Psoas muscle (tissue), 8 donors: ENCODE measurements at places on chromosomes 5 and 9. TPM values are rescaled to one million over a fixed set of nuclear protein-coding genes. Genes with fewer than 3 reads are reported as not detected.
A peak's percentile ranks its signal among the peaks of the same experiment; 100 is the strongest.

- H3K27me3 ChIP-seq = no peaks in the 10 kb centered on the region
- H3K4me1 ChIP-seq = no peaks in the 10 kb centered on the region
- peaks cover 42% of the 10 kb centered on the region for H3K36me3 ChIP-seq
- no peak overlapping the region for H3K4me3 ChIP-seq
Measured at GRCh38 chr9:3263698-3264097, 262.1 kb downstream of the RFX3 start.

- DNase-seq = no peak
- no peaks in the 10 kb centered on the region for H3K36me3 ChIP-seq
- H3K27ac ChIP-seq = no peak overlapping the region
- no peaks in the 10 kb centered on the region for H3K27me3 ChIP-seq
Measured at GRCh38 chr5:15539951-15540350, 40.0 kb downstream of the FBXL7 start.

DNA sequence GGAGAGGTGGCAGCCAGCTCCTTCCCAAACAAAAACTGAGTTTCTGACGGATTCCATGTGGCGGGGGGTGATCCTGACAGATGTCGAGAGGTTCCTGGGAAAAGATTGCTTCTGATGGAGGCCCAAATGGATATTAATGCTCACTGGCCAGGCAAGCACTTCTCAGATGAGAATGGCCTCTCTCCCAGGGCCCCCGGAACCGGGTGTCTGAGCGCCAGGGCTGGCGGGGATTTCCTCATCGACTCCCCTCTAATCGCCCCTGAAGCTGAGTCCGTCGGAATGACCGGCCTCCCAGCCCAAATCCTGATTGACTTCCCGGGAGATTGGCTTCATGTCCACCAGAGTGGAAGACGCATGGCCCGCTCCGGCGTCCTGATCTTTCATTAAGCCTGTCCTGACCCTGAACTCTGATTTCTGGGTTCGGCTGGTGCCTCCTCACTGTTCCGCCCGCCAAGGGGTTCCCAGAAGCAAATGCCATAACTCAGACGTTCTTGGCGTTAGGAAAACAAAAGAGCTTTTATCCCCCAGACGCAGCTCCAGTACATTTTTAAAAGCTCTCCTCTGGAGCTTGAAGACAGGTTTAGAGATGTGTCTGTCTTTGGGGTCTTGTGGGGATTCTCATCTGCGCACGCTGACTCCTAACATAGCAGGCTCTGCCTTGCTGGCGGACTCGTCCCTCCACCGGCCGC, 17.6 kb downstream of the FIBCD1 start:
- no peak overlapping the region for H3K4me3 ChIP-seq
- H3K27me3 ChIP-seq = peaks cover 21% of the 10 kb centered on the region
- H3K4me1 ChIP-seq = no peaks in the 10 kb centered on the region

GRCh38 chr9:124266139-124266825, 8.5 kb downstream of the NEK6 start:
- H3K27me3 ChIP-seq = no peaks in the 10 kb centered on the region
- no peak overlapping the region for H3K27ac ChIP-seq
- DNase-seq = no peak
- peaks cover 33% of the 10 kb centered on the region for H3K4me1 ChIP-seq
- H3K36me3 ChIP-seq = no peaks in the 10 kb centered on the region

DNA sequence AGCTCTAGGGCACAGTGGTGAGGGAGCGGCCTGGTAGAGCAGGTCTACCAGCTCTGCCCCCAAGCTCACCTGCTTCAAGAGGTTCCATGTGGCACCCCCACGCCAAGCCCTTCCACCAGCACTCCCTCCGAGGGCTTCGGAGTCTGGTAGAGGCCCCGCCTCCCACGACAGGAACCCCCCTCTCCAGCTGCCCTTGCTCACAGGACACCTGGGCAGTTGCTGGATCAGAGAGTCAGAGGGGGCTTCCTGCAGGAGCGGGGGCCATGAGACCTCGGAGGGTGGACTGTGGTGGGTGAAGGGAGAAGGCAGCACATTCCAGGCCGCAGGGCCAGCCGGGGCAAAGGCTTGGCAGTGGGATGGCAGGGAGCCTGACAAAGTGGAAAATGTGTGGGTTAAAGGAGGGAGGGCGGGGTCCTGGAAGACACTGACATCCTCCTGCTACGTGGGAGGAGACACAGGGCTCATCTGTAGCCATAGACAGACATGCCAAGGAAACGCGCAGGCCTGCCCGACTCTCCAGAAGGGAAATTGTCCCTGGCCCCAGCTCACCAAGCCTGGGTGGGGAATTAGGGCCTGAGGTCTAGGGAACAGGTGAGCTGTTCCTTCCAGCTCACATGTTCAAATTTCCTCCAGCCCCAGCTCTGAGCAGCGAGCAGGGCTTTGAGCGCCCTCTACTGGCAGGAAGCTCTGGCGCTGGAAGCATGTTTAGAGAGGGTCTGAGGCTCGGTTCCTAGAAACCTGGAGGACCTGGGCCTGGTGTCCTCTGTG, 74.2 kb downstream of the NTNG2 start:
- H3K4me1 ChIP-seq = no peaks in the 10 kb centered on the region
- H3K4me3 ChIP-seq = no peak overlapping the region
- H3K27me3 ChIP-seq = peaks cover 54% of the 10 kb centered on the region
- H3K36me3 ChIP-seq = no peaks in the 10 kb centered on the region
- H3K27ac ChIP-seq = no peak overlapping the region

DNA sequence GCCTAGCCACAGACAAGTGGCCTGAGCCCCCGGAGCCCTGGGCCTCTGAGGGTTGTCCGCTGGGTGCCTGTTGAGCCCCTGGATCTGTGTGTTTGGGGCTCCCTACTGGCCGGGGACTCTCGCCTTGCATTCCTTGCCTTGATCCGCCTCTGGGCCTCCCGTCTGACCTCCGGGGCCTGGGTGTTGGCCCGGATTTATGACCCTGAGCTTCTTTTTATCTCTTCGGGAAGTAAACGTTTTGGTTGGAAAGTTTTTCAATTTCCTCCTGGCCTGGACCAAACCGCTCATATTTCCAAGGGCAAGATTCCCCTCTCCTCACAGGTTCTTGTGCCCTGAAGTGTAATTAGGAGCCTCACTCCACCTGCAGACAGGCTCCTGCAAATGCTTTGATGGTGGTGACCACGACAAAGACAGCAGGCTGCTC, 69.3 kb upstream of the EGFLAM start:
- DNase-seq = no peak
- no peaks in the 10 kb centered on the region for H3K36me3 ChIP-seq
- H3K27ac ChIP-seq = peak overlapping the region; percentile 3
- H3K4me3 ChIP-seq = no peak overlapping the region

GRCh38 chr9:73049280-73049679, 96.4 kb upstream of the ALDH1A1 start:
- no peaks in the 10 kb centered on the region for H3K36me3 ChIP-seq
- no peak overlapping the region for H3K4me3 ChIP-seq
- DNase-seq = no peak
- H3K4me1 ChIP-seq = peaks cover 12% of the 10 kb centered on the region
- H3K27me3 ChIP-seq = no peaks in the 10 kb centered on the region

DNA sequence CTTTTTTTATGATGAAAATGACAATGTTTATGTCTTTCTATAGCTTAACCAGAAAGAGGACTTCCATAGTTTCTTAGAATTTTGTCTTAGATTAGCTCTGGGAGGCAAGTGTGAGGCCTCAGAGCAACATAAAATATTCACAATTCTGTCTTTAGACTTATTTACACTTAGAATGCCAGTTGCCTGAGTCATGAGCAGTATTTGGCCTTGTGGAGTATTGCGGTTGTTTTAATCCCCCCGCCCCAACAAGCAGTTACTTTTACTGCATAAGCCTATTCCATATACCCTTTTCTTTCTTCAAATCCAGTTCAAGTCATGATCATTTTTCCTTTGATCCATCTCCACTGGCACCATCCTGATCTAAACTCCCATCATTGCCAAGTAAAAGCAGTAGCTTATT, 198.0 kb upstream of the EGFLAM start:
- H3K27ac ChIP-seq = no peak overlapping the region
- H3K4me1 ChIP-seq = no peaks in the 10 kb centered on the region
- no peak overlapping the region for H3K4me3 ChIP-seq
- no peaks in the 10 kb centered on the region for H3K27me3 ChIP-seq
- H3K36me3 ChIP-seq = no peaks in the 10 kb centered on the region

GRCh38 chr5:180338001-180338707, 15.0 kb downstream of the GFPT2 start:
- no peak for DNase-seq
- no peak overlapping the region for H3K4me3 ChIP-seq
- H3K27ac ChIP-seq = no peak overlapping the region
- H3K36me3 ChIP-seq = peaks cover 4% of the 10 kb centered on the region

- no peak overlapping the region for H3K27ac ChIP-seq
- no peak for DNase-seq
- no peaks in the 10 kb centered on the region for H3K4me1 ChIP-seq
Measured at GRCh38 chr5:84299959-84300358, 84.7 kb downstream of the EDIL3 start.

GRCh38 chr5:117055517-117055916, 480.9 kb upstream of the SEMA6A start:
- no peaks in the 10 kb centered on the region for H3K4me1 ChIP-seq
- H3K27ac ChIP-seq = no peak overlapping the region
- DNase-seq = no peak
- no peaks in the 10 kb centered on the region for H3K36me3 ChIP-seq
- no peak overlapping the region for H3K4me3 ChIP-seq
- H3K27me3 ChIP-seq = no peaks in the 10 kb centered on the region

- no peak overlapping the region for H3K4me3 ChIP-seq
- no peaks in the 10 kb centered on the region for H3K4me1 ChIP-seq
- DNase-seq = no peak
- H3K36me3 ChIP-seq = peaks cover 5% of the 10 kb centered on the region
- no peak overlapping the region for H3K27ac ChIP-seq
Measured at GRCh38 chr9:130892477-130893304, 3.9 kb downstream of the QRFP start.

DNA sequence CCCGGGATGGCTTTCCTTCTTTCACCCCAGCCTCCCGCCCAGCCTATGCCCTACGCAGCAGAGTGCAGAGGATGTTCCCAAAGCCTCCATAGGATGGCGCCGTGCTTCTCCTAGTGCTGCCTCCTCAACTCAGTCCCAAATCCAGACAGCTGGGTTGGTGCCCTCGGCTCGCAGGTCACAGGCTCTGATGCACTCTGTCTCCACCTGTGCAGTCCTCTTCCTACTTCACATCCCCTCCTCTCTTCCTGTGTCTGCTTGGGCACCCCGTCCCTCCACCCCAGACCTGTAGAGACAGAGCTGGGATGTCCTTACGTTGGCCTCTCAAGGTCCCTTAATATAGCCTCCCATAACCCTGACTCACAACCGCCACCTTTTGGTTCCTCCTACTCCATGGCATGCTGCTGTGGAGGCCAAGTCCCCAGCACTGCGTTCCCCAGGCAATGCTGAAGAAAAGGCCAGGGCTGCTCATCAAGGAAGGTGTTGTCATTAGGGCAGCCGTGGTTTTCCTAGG, 314.4 kb downstream of the GADD45G start:
- DNase-seq = no peak
- H3K4me3 ChIP-seq = no peak overlapping the region
- no peaks in the 10 kb centered on the region for H3K4me1 ChIP-seq
- H3K36me3 ChIP-seq = no peaks in the 10 kb centered on the region
- no peak overlapping the region for H3K27ac ChIP-seq

DNA sequence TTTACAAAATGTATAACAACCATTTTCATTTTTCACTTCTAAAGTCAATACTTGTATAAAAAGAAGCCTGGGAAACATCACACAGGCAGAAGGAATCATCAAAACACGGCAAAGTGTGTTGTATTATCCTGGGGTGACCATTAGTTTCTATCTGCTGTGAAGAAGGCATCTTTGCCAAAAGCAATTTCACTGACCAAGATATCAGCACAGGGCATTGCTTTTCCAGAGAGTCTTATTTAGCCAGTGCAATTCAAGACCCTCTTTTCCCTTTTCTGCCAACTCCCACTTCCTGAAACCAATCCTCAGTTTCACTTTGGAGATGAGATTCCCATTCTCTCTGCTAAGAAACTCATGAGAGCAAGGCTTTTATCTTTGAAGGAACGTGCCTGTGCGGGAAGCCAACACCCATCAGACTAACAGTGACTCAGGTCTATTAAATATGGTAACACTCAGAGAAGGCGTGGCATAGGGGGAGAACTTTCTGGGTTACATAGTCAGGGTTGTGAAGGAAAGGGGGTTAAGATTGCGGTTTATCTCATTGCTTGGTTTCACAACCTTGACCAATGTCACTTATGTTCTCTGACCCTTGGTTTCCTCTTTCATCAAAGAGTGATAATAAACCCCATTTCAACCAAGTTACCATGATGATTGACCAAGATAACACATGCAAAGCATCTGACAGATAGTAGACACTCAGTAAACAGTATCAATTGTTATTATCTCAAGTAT, 666.9 kb upstream of the KLF4 start:
- no peaks in the 10 kb centered on the region for H3K36me3 ChIP-seq
- H3K4me1 ChIP-seq = no peaks in the 10 kb centered on the region
- H3K27me3 ChIP-seq = peaks cover 2% of the 10 kb centered on the region
- DNase-seq = no peak
- no peak overlapping the region for H3K4me3 ChIP-seq

DNA sequence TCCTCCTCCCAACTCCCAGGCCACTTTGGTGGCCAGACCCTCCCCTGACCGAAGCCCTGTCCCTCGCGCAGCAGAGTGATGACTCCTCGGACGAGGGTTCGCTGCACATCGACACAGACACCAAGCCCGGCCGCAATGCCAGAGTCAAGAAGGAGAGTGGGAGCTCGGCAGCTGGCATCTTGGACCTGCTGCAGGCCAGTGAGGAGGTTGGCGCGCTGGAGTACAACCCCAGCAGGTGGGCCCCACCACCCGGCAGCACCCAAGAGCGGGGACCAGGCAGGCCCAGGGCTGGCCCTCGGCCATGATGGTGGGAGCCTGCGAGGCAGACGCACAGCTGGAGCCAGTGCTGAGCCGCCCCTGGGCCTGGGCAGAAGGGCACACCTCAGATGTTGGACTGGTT, 90.6 kb downstream of the PHF2 start:
- no peaks in the 10 kb centered on the region for H3K36me3 ChIP-seq
- DNase-seq = peak; percentile 39
- H3K27me3 ChIP-seq = no peaks in the 10 kb centered on the region
- no peak overlapping the region for H3K4me3 ChIP-seq

GRCh38 chr5:167908606-167909005, 382.8 kb upstream of the WWC1 start:
- no peaks in the 10 kb centered on the region for H3K27me3 ChIP-seq
- no peaks in the 10 kb centered on the region for H3K36me3 ChIP-seq
- no peak overlapping the region for H3K4me3 ChIP-seq
- no peak overlapping the region for H3K27ac ChIP-seq
- no peak for DNase-seq

DNA sequence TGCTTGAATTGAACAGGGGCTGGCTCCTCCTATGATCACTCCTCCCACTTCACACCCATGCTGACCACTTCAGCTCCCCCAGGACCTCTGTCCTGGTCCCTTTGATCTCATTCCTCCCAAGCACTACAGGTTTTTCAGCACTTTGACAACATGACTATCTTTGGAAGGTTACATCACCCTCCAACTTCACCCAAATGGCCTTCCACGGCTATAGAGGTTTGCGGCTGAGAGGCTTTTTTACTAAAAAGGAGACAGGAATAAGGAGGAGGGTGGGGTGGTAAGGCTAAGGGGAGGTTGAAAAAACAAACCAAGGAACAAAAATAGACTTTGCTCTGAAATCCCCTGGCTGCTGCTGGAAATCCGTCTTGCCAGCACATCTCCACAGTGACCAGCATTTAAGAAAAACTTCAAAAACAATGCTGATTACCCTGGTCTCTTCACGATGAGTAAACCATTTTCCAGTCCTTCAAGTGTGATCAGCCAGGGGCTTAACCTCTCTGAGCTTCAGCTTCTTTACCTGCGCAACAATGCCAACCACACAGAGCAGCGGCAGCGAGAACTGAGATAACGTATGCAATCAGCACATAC, 102.7 kb downstream of the DPYSL3 start:
- H3K36me3 ChIP-seq = no peaks in the 10 kb centered on the region
- H3K4me3 ChIP-seq = no peak overlapping the region
- H3K4me1 ChIP-seq = peaks cover 24% of the 10 kb centered on the region
- no peaks in the 10 kb centered on the region for H3K27me3 ChIP-seq

FOXD4L6 gene
- not detected for total RNA-seq

C5orf52 gene
- total RNA-seq = not detected

FABP6 gene
- not detected for total RNA-seq

GALNT12 gene
- 0.32 TPM for total RNA-seq

GLDC gene
- 0.49 TPM for total RNA-seq

HMGCR gene
- 11.7 TPM for total RNA-seq
